Cortex of kidney (tissue), 1 donor: ENCODE measurements at places on chromosomes 7 and 10.

DNA sequence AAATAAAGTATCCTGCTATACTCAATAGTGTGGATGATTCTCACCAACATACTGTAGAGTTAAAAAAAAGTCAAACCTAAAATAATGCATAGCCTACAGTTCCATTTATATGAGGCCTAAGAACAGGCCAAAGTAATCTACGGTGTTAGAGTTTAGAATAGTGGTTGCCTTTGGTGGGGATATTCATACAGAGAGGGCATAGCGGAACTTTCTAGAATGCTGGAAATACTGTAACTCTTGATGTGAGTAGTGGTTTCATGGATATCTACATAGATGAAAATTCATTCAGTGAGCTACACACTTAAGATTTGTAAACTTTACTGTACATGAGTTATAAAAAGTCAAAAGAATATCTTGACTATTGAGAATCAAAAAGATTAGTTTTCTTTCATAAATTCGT lies 349.9 kb upstream of the NFE2L3 start:
- DNase-seq: no peak

DNA sequence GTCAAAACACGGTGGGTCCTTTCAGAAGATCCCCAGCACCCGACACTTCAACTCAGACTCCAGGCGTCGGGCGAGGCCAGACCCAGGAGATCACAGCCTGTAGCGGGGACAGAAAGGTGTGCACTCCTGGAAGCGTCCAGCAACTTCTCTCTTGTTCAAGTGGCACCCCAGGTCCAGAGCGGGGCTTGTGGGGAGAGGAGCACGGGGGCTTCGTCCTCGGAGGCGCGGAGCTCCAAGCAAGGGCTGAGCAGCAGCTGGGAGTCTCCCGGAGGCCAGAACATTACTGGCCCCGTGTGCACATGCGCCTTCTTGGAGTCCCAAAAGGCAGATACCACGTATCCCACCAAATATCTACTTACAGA lies 54.9 kb downstream of the ZRANB1 start:
- DNase-seq: no peak

DNA sequence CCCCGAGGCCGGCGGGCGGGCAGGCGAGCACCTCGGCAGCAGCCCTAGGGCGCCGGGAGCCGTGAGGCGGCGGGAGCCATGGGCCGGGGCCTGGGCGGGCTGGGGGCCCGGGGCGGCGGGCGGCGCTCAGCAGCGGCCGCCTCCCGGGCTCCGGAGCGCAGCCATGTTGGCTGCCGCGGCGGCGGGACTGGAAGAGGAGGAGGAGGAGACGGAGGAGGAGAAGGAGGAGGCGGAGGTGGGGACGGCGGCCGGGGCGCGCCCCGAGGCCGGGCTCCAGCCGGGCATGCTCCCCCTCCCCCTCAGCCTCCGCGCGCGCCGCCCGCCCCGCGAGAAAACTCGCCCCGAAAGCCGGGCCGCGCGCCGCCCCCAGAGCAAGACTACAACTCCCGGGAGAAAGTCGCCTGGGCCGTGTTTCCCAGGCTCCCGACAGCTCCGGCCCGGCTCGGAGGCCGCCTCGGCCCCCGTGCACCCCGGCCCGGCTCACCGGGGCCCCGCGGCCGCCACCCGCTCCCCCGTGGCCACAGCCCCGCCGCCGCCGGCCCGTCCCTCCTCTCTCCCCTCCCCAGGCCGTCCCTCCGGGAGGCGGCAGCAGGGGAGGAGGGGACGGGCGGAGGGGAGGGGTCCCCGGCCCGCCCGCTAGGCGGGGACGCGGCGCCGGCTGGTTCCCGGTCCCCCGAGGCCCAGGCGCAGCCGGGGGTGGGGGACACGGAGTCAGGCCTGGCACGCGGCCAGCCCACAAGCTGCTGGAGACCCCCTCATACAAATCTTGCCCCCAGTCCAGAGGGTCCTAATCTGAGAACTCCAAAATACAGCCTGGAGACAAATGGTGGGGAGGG lies at the start of gene DLG5:
DLG5 (minus strand) TSS at position 190 of the 836 bp plus-strand sequence. CDS start 235 bp downstream, outside the sequence.
- DNase-seq: no peak

DNA sequence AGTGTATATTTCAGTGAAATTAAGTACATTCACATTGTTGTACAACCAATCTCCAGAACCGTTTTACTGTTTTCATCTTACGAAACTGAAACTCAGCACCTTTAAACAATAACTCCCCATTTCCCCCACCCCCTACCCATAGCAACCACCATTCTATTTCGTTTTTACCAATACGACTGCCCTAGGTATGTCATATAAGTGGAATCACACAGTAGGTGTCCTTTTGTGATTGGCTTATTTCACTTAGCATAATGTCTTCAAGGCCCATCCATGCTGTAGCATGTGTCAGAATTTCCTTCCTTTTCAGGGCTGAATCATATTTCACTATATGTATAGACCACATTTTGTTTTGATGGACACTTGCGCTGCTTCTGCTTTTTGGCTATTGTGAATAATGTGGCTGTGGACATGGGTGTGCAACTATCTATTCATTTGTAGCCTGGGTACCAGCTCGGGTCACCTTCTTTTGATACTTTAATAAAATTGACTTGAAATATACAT lies 34.3 kb upstream of the DLG5 start:
- no peak for DNase-seq

DNA sequence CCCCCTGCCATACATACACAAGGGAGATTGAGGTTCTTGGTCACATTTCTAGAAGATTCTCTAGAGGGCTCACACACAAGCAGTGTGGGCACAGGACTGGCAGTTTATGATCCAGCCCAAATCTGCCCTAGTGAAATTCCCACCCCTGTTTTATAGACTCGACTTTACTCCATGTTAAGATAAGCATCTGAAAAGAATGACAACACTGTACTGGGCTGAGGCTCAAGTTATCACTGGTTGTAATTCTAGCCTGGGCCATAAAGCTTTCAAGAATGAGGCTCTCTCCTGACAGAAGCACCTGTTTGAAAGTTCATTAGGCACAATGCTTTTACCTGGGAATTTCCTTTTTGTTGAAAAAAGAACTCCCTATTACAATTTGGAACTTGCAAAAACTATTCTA lies 195.6 kb upstream of the GLI3 start:
- DNase-seq: no peak

DNA sequence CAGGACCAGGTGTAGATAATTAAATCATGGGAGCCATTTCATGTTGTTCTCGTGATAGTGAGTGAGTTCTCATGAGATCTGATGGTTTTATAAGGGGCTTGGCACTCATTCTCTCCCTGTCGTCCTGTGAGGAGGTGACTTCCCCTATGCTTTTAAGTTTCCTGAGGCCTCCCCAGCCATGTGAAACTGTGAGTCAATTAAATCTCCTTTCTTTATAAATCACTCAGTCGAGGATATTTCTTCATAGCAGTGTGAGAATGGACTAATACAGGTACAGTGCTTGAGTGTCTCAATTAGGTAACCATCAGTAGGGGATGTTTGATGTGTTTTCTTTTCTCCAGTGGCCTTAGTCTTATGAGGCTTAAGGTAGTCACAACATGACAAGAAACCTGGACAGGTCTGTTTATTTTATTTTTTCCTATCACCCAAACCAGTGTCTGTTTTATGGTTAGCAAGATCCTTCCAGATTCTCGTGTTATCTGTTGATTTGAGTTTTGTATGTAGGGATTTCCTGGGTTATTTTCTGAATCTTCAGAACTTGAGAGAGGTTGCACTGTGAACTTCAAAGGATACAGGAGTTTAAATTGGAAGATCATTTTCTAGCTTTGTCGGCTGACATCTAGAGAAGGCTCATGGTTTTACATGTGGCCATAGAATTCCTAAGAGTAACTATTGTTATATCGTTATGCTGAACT lies 32.1 kb downstream of the UMAD1 start:
- DNase-seq: no peak

- no peak for DNase-seq
Measured at GRCh38 chr7:1639532-1640175, 30.4 kb upstream of the ELFN1 start.

DNA sequence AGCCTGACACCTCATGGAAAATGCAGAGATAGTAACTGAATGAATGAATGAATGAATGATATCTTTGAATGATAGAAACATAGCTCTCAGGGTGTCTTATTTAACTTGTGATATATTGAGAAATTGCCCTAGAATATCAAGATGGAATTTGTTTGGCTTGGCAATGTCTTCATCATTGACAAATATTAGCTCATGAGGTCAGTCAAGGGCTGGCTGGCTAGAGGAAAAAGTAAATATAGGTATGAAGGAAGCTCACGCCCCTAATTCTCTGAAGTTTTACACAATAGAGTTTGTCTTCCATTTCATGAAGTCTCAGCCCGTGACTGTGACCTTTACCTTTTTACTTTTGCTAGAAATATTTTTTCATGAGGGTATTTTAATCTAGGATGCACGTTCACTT lies 305.2 kb downstream of the ADARB2 start:
- DNase-seq: no peak

- no peak for DNase-seq
Measured at GRCh38 chr10:48608279-48608681, 3.4 kb upstream of the ARHGAP22 start.

DNA sequence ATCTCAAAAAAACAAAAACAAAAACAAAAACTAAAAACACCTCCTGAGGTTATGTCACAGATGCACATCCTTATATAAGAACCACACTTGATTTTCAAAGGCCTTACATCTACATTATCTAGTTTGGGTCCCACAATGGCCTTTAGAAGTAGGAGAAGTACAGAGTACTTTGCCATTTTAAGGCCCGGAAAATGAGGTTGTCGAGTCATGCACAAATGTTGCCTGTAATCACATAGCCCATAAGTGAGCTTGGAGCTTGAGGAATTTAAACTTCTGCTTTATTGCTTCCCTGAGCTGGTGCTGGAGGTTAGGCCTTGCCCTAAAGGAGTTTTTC lies 9.7 kb upstream of the MKRN1 start:
- DNase-seq: no peak

DNA sequence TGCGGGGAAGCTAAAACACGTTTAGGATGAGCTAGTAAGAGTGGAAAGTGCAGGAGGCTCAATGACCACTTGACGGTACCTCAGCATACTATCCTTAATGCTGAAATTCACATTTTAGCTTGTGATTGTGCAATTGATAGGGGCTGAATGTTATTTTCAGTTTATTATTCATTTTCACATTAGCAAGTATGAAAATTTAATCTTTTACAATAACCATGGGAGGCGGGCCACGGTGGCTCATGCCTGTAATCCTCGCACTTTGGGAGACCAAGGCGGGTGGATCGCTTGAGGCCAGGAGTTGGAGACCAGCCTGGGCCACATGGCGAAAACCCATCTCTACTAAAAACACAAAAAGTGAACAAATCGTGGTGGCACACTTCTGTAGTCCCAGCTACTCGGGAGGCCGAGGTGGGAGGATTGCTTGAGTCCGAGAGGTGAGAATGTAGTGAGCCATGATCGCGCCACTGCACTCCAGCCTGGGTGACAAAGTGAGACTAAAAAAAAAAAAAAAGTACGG lies 22.0 kb upstream of the ANLN start:
- no peak for DNase-seq

DNA sequence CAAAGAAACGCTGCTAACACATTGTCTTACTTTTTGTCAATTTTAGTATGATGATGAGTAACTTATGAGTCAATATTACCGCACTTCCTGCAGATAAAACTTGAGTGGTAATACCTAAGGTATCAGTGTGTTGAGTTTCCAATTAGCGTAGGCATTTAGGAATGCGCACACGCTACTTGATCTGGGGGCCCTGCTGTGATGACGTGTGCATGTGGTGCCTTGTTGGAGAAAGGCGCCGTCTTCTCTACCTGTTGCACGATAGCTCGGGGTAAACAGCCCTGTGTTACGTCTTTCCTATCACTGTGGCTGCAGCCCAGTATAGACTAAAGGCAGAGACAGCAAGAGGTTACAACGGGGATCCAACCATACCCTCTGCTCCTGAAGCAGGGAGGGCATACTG lies 476.8 kb upstream of the ADARB2 start:
- DNase-seq: no peak

DNA sequence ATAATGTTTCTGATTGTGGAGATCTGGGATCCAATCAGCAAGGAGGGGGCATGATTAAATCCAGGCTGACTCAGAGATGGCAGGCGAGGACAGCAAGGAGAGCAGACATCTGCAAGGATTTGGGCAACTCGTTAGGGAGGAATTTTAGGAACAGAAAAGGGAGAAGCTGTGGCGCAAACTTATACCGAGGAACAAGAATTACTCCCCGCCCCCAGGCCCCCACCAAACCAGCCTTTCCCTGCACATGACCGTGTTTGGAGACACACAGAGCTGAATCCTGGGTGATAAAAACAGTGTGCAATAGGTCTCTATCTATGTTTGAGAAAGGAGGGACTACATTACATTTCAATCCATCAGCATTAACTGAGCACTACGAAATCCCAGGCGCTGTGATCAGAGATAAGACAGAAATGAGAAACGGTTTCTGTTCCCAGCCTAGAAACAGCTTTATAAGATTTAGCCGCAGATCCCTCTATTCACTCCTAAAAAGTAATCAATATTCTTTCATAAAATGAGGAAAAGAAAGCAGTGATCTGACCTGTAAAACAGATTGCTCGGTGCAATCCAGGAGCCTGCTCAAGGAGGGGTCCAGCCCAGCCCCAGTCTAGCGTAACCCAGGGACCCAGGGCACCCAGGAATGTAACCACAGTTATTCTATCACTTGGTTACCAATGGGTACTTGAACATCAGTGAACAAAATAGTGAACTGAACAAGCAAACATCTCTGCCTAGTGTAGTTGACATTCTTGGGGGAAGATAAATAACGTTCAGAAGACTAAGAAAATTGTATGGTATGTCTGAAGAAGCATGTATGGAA lies 37.2 kb upstream of the RAPGEF5 start:
- DNase-seq: no peak

DNA sequence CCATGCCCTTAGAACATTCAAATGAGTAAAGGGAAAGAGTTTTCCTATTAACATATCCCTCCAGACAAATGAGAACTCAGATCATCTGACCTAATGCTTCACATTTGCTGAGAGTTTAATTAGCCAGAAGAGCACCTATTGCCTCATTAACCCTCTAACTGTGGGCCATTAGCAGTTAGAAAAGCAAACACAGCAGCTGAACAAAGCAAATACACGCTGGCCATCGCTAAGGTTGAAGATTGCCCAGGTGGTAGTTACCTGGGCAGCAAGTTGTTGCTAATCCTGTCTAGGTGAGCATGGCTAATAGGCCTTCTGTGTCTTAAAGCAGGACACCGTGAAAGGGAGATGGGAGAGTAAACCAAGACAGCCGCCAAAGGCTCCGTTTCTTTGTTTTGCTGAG lies 49.9 kb upstream of the UCN3 start:
- DNase-seq: no peak

- no peak for DNase-seq
Measured at GRCh38 chr10:95518455-95519452, 42.4 kb downstream of the SORBS1 start.

- no peak for DNase-seq
Measured at GRCh38 chr10:119786117-119786769, 60.4 kb downstream of the INPP5F start.

DNA sequence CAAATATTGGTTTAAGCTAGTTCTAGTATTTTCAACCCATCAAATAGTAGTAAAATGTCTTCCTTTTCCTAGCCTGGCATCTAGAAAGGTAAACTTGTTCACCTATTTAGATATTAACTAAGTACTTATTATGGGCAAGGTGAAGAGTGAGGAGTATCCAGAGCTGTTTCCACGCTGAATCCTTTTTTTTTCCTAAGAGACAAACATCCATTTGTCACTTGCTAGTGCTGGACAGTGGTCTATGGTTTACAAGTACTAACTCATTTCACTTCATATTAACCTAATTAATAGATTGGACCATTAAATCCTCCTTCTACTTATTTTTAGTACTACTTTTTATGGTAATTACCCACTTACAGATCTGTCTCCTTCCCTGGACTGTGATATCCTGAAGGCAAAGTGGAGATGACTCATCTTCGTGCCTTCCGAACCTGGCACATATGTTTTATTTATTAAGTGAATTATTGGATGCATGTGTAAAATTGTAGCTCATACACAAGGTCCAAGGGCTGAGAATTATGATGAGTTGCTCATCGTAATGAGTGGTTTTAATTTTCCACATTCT lies 159.6 kb upstream of the IGFBP3 start:
- DNase-seq: no peak
